Activated CD4-positive, alpha-beta T cell treated with anti-CD3 and anti-CD28 coated beads, Interleukin-2, amount 10 ng/mL, durations not matched to agents 7 days and 5 days (primary cell): ENCODE measurements at places on chromosomes 5 and 9. TPM values are rescaled to one million over a fixed set of nuclear protein-coding genes. Genes with fewer than 3 reads are reported as not detected.

The RNF130 gene
- total RNA-seq, result 4.3 TPM

The COL23A1 gene
- total RNA-seq, result 0.27 TPM

GRCh38 chr5:124935065-124935464 lies 188.6 kb upstream of the ZNF608 start:
- DNase-seq, result peak; percentile 9

DNA sequence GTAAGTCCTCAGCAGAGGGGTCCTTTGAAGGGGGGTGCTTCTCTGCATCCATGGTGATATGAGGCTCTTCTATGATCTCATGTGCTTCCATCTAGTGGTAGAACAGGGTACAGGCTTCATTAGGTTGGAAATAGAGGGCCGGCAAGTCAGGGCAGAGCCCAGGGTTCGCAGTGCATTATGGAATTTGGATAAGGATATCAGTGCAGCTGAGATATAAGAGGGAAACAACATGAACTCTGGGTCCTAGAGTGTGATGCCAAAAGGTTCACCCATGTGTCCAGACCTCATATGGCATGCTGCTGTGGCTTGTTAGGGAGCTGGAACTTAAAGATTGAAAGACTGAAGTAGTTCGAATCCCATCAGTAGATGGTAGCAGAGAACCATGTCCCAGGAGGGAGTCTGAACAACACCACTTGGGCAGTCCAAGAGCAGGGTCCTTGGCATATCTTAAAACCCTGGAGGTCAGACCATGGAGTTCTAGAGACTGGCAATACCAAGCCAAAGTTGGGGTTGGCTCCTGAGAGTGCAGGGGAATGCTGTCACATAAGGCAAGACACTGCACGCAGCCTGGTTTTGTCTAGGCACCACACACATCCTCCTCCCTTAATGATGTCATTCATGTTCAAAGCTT lies 2.3 kb downstream of the FAM221B start:
- DNase-seq, result peak; percentile 52

GRCh38 chr5:88887342-88887741 lies 4.4 kb upstream of the MEF2C start:
- no peak for DNase-seq
